ENCODE measurements at places on chromosomes 7 and 10. TPM values are rescaled to one million over a fixed set of nuclear protein-coding genes. Genes with fewer than 3 reads are reported as not detected.

GRCh38 chr7:14747701-14748100, 154.8 kb downstream of the DGKB start:
- no peaks in the 10 kb centered on the region for H3K4me1 ChIP-seq
- no peak overlapping the region for H3K4me3 ChIP-seq
- H3K27ac ChIP-seq, result no peak overlapping the region
- no peak for DNase-seq
- H3K27me3 ChIP-seq, result no peaks in the 10 kb centered on the region

- H3K4me3 ChIP-seq, result no peak overlapping the region
- no peak overlapping the region for H3K27ac ChIP-seq
- DNase-seq, result no peak
- H3K4me1 ChIP-seq, result no peaks in the 10 kb centered on the region
- no peaks in the 10 kb centered on the region for H3K27me3 ChIP-seq
These were observed 643.4 kb downstream of the DNAJB9 start for GRCh38 chr7:109213081-109213480.

DNA sequence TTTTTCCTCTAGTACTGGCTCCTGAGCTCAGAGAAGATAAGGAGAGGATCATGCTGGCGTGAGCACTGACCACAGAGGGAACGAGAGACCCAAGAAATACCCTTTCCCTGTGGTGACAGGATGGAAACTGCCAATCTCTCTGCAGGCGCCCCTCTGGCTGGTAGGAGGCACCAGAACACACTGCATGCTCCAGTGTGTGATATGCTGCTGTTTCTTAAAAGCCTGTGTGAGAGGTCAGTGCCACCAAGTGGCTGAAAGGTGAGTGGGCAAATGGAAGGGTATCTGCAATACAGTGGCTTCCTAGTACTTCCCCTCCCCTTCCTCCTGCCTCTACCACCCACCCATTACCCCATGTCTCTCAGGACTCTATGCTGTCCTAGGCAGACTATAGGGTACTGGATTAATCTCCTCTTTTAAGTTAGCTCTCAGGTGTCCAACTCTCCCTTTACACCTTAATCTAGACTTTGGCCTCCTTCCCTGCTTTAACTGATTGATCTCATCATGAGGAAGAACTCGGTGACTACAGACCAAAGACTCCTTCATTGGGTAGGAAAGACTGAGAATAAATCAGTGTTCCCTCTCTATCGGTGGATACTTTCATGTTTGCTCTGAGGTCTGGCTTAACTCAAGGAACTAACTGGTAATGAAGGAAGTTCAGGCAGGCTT, 283.6 kb downstream of the ADRA2A start:
- no peaks in the 10 kb centered on the region for H3K4me1 ChIP-seq
- H3K27ac ChIP-seq, result no peak overlapping the region
- no peak overlapping the region for H3K4me3 ChIP-seq
- H3K36me3 ChIP-seq, result no peaks in the 10 kb centered on the region
- H3K27me3 ChIP-seq, result no peaks in the 10 kb centered on the region

DNA sequence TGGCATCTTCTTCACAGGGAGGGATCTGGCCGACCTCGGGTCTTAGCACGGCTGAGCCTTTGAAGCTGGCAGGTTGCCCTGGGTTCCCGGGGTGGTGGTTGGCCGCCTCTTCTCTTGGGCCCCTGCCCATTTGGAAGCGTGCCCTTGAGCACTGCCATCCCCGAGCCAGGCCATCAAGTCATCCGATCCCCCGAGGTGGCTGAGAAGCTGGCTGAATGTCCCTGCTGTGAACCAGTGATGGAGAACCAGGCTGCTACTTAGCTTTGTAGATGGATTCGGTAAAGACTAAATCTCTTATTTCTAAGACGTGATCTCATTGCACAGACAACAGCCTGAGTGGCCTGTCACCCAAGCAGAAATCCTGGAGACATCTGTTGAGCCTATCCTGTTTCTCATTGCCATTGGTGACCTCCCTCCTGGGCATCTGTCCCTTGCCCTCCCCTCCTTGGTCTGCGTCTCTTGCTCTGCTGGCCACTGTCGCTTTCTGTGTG, 74.3 kb downstream of the GRK5 start:
- no peak overlapping the region for H3K27ac ChIP-seq
- H3K27me3 ChIP-seq, result no peaks in the 10 kb centered on the region
- no peak for DNase-seq
- peaks cover 33% of the 10 kb centered on the region for H3K4me1 ChIP-seq

DNA sequence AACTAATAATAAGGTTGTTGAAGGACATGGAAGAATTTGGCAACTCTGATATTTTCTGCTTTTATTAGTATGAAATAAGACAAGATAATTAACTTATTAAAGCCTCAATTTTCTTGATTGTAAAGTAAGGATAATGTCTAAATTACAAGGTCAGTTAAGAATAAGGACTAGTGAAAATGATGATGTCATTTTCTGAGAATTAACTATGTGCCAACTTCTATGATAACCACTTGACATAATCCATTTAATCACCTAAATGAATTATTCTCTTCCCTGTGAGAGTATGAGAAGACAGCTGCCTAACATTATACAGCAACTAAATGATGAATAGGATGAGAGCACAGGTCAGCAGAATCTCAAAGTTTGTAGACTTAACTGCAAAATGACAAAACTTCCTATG, 1153.4 kb upstream of the POT1 start:
- H3K27ac ChIP-seq, result no peak overlapping the region
- H3K36me3 ChIP-seq, result no peaks in the 10 kb centered on the region
- H3K4me1 ChIP-seq, result no peaks in the 10 kb centered on the region
- no peaks in the 10 kb centered on the region for H3K27me3 ChIP-seq

GRCh38 chr7:40299097-40299496, 164.3 kb downstream of the SUGCT start:
- no peak overlapping the region for H3K4me3 ChIP-seq
- no peaks in the 10 kb centered on the region for H3K36me3 ChIP-seq

GRCh38 chr10:76397181-76398042, 966.0 kb downstream of the LRMDA start:
- no peaks in the 10 kb centered on the region for H3K36me3 ChIP-seq
- H3K27me3 ChIP-seq, result no peaks in the 10 kb centered on the region
- H3K4me1 ChIP-seq, result no peaks in the 10 kb centered on the region
- no peak overlapping the region for H3K27ac ChIP-seq
- no peak for DNase-seq

- no peaks in the 10 kb centered on the region for H3K36me3 ChIP-seq
- no peaks in the 10 kb centered on the region for H3K27me3 ChIP-seq
- no peaks in the 10 kb centered on the region for H3K4me1 ChIP-seq
- no peak for DNase-seq
These were observed 22.8 kb downstream of the VSTM4 start for GRCh38 chr10:49092477-49092876.

DNA sequence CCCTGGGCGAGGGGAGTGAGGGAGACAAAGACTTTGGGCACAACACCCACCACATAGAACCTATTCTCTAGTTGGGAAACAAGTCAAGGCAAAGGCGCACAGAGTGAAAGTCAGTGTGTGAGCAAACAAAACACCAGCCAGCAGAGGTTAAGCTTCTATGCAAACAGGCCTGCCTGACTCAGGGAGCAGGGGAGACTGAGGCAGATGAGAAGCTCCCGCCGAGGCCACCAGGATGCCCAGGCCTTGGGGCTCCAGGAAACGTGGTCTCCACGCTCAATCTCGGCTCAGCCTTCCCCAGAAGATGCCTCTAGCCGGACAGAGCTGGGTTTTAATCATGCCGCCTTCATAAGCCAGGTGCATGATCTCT, 74.1 kb upstream of the KCNMA1 start:
- peaks cover 18% of the 10 kb centered on the region for H3K4me1 ChIP-seq
- no peak overlapping the region for H3K27ac ChIP-seq
- peaks cover 14% of the 10 kb centered on the region for H3K27me3 ChIP-seq

- H3K4me3 ChIP-seq, result no peak overlapping the region
- DNase-seq, result no peak
- H3K4me1 ChIP-seq, result peaks cover 7% of the 10 kb centered on the region
- no peak overlapping the region for H3K27ac ChIP-seq
These were observed 36.4 kb downstream of the GDI2 start for GRCh38 chr10:5776881-5777197.

DNA sequence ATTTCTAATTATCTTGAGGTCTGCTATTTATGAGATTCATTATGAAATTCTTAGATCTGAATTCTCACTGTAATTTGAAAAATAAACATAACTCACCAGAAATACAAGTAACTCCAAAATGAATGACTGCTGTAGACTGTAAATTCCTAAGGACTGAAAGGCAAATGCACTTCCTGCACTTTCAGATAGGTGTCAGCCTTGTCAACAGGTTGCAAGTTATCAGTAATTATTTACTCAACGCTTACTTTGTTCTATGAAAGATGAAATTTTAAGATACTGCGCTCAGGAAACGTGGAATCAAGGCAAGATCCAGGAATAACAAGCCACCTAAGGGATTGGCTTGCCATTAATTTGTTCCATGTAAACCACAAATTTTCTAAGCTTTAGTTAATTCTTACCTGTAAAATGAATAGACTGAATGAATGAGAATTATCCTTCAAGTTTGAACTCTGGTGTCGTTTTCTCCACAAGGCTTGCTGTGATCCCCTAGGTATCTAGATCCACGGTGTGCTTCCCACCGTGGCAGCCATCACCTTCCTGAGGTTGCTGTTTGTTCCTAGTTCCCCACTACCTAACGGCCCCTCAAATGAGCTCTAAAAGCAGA, 12.6 kb downstream of the DHX32 start:
- H3K27me3 ChIP-seq, result no peaks in the 10 kb centered on the region
- H3K4me3 ChIP-seq, result no peak overlapping the region
- H3K4me1 ChIP-seq, result no peaks in the 10 kb centered on the region
- no peak overlapping the region for H3K27ac ChIP-seq
- H3K36me3 ChIP-seq, result peaks cover 10% of the 10 kb centered on the region
- peak; percentile 55 for DNase-seq

- H3K36me3 ChIP-seq, result no peaks in the 10 kb centered on the region
- H3K4me3 ChIP-seq, result no peak overlapping the region
- H3K27ac ChIP-seq, result no peak overlapping the region
- H3K27me3 ChIP-seq, result no peaks in the 10 kb centered on the region
- DNase-seq, result no peak
These were observed 37.3 kb upstream of the SEMA3D start for GRCh38 chr7:85224171-85224570.

Gene IL2RA
- total RNA-seq, result 3.7 TPM

Gene A1CF
- not detected for total RNA-seq

Gene PAPOLB
- total RNA-seq, result 0.14 TPM

All from natural killer cell (primary cell).